ENCODE measurements at places on chromosomes 6 and 20.

GRCh38 chr6:90459225-90459758 is 127.6 kb downstream of the MAP3K7 start:
- no peak for DNase-seq

DNA sequence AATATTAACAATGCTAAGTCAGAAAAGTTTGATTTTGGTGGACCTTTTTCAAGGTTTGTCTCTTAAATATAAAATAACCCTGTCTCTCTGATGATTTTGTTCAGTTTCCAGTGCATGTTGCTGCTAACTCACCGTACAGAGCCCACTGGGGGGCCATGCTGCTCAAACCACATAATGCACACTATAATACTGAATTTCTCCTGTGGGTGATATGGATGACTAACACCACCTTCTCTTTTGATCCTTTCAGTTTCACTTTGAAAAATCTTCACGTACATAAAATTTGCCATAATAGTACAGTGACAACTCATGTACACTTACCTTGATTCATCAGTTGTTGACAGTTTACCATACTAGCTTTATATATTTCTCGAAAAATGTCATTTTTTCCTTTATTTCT is 506.6 kb upstream of the MAN1A1 start:
- no peak for DNase-seq

- no peak for DNase-seq
These were observed 132.7 kb downstream of the AGPAT4 start for GRCh38 chr6:161141173-161141572.

DNA sequence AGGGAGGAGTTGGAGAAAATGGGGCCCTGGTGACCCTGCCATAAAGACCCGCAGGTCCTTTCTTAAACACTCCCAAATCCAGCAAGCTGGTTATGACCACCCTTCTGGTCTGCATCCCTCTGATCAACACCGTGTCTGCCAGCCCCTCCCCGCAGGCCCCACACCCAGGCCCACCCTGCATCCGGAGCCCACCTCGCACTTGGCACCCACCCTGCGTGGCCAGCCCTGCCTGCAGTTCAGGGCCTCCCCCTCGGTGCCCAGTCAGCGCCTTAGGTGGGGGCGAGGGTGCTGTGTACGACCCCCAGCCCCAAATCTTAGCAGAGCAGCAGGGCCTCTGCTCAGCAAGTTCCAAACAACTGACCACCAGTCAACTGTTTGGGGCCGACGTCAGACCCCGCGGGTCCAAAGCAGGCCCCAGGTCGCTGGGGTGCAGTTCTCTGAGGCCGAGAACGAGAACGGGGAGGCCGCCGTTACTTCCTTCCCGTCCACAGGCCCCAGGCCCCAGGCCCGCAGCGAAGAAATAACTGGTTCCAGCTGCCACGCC is 1.2 kb downstream of the ACSS1 start:
- DNase-seq = no peak

- no peak for DNase-seq
These were observed 21.6 kb downstream of the DSE start for GRCh38 chr6:116392132-116393013.

DNA sequence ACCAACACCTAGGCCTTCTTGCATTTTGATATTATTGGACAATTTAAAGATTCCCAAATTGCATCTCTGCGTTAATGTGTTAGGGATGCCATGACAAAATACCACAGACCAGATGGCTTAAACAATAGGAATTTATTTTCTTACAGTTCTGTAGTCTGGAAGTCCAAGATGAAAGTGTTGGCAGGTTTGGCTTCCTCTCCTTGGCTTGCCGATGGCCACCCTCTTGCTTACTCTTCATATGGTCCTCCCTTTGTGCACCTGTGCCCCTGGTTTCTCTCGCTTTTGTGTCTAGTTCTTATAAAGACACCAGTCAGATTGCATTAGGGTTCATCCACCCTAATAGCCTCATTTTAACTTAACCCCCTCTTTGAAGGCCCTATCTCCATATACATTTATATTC is 842.4 kb upstream of the FLRT3 start:
- DNase-seq = no peak

DNA sequence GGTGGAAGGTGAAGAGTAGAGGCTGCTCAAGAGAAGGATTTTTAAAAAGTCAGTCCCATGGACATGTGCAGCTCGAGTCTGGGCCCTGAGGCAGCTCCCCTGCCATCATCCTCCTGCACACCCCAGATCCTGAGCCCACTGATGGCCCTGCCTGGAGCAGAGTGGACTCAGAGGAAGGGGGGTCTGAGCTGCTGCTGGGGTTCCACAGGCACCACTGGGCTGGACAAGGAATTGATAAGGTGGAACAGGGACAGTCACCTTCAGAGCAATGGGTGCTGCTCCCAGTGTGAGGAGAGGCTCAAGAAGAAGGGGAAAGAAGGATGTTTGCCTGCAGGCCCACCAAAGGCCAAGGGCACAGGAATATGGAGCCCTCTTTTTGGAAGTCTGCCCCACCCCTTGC is 6.2 kb downstream of the ULBP2 start:
- DNase-seq = no peak

GRCh38 chr6:27129095-27129815 is 118.2 kb upstream of the PRSS16 start:
- no peak for DNase-seq

GRCh38 chr20:49479785-49480184 is 2.7 kb downstream of the KCNB1 start:
- no peak for DNase-seq

GRCh38 chr6:1770435-1770843 is 160.7 kb downstream of the FOXC1 start:
- DNase-seq = no peak

GRCh38 chr20:19756761-19757486 is 1.1 kb upstream of the RIN2 start:
- DNase-seq = peak; percentile 10

- DNase-seq = no peak
These were observed 9.1 kb upstream of the BPIFA2 start for GRCh38 chr20:33158637-33159385.

GRCh38 chr6:137811121-137811915 is 55.7 kb upstream of the TNFAIP3 start:
- no peak for DNase-seq

All from NCI-H1105 (cell line).